Activated CD4-positive, alpha-beta T cell treated with anti-CD3 and anti-CD28 coated beads, Interleukin-10, Interleukin-2, amounts not matched to agents 100 ng/mL and 50 ng/mL, durations not matched to agents 16 hours and 8 hours (primary cell): ENCODE measurements at places on chromosomes 3 and 15.
A peak's percentile ranks its signal among the peaks of the same experiment; 100 is the strongest.

DNA sequence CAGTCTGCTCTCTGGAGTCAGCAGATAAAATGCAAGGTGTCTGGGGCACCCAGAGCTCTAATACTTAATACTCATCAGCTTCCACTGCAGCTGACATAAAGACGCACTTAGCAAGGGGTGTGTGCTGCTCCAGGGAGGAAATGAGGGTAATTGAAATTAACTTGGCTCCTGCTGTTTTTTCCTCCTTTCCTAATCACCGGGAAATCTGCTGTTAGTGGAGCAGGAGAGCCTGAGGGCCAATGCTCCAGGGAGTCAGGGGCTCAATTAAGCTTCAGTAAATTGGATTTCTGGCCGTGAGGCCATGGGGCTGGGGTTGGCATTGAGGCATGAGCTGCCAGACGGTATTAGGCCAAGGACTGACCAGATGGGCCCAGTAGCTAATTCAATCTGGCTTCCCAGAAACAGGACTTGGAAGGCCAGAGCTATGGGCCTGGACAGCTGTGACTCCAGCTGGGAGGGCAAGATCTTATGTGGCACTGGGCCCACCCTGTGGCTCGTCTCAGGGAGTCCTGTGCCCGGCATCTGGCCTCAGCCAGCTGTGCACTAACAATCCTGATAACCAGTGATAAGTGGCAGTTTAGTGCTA, 30.7 kb upstream of the CHRNB4 start:
- no peak for DNase-seq

DNA sequence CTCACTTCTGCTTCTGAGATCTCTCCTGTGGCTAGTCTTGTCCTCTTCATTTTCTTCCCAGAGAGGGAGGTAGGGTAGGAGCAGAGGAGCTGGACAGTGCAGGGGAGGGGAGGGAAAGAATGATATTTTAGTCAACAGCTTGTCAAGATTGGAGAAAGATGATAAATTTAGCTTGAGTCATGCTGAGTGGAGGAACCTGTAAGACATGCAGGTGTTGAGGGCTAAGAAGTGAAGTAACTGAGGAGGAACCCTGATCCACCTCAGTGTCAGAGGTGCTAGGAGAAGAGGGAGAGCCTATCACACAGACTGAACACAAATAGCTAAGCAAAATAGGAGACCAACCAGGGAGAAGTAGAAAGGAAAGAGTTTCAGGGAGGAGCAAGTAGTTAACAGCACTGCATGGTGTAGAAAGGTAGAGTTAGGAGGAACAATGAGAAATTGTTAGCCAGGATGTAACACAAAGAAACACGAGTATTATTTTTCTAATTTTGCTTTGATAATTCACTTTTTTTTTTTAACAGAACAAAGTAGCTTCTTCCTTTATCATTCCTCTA, 108.2 kb upstream of the CHRM5 start:
- no peak for DNase-seq

DNA sequence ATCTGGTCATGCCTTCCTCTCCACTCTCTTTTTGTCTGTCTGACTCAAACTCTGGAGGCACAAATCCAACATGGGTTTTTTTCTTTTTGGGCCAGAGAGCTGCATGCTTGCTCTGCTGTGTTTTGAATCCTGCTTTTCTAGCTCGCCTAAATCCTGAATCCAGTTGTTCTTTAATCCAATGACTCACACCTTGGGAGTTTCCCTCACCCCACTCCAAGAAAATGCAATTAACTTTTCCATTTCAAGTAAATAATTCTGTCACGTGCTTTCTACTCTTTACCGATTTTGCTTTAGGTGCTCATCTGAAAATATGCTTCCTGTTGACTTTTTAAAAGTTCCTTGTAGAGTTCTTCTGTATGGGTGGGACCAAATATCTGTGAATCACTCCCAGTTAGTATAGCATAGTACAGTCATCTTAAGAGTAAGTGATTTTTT, 47.6 kb downstream of the SLMAP start:
- DNase-seq, result peak; percentile 34

DNA sequence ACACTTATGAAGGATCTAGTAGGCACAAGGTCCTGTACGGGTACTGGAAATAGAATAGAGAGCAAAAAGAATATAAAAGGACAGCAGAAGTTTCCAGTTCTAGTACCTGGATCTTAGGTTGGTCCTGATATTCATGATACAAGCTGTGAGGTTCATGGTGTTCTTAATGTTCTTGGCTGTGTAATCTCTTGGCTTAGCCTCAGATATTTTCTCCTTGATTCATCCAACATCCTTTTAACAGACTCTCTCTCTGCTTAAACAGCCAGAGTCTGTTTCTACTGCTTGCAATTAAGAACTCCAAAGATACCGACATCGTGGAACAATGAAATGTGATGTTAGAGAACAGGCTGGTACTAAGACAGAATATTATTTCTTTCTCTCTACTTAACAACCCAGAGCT, 49.9 kb downstream of the CNTN3 start:
- DNase-seq, result no peak

DNA sequence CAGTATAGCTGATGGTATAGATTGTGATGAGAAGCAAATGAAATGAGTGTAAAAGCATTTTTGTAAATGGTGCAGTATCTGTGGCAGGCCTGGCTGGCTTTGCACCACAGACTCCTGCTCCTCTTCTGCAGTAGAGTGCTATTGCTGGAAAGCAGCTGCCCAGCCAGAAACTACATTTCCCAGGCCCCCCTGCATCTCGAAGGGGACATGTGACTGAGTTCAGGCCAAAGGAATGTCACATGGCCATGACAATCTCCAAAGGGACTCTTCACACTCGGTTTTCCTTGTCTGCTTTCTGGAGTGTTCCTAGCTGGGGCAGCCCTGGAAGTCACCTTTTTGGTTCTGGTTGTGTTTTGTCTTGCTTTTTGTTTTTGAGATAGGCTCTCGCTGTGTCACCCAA, 277.1 kb downstream of the SUCLG2 start:
- DNase-seq, result no peak

GRCh38 chr3:87694678-87695077, 364.1 kb downstream of the CGGBP1 start:
- no peak for DNase-seq

DNA sequence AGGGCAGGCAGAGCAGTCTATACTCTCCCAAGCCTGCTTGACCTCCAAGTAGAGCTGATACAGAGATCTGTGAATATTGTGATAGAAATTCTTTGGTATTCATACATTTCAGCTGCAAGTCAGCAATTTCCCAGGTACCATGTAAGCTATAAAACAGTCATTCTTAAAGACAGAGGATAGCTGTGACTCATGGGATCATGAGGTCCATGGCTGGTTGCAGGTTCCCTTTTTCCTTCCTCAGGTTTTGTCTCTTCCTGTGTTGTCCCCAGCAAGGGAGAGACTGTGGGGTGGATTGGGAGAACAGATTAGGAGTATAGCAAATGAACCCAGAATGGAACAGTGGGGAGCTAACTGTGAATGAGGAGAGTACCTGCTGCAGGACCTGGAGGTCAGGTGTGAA, 5.4 kb upstream of the P4HTM start:
- DNase-seq, result no peak

DNA sequence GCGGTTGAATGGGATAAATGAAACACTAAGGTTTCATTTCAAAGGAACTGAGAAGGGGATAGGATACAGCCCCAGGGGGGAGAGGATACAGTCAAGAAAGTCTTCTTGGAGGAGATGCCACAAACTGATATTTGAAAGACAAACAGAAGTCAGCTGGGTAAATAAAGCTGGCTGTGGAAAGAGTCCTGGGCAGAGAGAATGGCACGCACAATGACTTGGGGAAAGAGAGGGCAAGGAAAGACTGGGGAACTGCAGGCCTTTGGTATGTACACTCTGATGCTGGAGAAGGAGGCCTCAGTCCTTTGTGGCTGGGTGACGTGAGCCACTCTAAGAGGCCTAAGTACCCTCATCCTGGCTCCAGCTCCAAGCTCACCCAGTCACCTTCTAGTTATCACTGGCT, 45.2 kb upstream of the LMCD1 start:
- DNase-seq, result no peak

DNA sequence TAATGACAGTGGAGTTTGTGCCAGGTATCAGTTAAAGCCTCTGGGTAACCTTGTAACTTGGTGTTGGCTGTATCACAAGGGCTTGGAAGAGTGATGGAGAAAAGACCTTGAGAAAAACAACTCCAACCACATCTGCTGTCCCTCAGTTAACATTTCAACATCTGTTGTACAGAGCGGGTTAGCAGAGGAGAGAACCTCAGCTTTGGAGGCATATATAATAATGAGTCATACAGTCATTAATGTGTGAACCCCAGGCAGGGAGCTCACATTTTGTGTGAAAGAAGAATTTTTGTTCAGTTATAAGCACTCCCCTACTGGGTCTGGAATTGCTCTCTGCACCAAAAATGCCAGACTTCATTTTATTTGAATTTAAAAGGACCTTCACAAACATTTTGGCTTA, 439.5 kb downstream of the PDCD6IP start:
- DNase-seq, result no peak
